ENCODE measurements at places on chromosomes 2 and 18.

DNA sequence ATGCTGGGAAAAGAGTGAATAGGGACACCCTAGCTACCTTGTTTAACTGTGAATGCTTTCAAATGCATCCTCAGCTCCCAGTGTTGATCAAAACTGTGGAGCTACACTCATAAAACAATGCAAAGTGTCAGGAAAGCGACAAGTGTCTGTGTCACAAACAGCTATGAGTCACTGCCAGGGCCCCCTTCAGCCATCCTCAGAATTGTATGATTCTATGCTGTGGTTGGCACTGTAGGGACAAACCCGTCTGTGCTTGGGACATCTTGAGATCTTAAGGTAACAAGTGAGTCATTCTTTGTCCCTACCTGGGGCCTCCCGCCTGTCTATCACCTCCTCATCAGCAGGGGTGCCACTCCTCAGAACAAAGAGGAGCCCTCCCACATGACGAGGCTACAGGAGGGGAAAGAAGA, 42.4 kb downstream of the KLF7 start:
- DNase-seq: no peak

DNA sequence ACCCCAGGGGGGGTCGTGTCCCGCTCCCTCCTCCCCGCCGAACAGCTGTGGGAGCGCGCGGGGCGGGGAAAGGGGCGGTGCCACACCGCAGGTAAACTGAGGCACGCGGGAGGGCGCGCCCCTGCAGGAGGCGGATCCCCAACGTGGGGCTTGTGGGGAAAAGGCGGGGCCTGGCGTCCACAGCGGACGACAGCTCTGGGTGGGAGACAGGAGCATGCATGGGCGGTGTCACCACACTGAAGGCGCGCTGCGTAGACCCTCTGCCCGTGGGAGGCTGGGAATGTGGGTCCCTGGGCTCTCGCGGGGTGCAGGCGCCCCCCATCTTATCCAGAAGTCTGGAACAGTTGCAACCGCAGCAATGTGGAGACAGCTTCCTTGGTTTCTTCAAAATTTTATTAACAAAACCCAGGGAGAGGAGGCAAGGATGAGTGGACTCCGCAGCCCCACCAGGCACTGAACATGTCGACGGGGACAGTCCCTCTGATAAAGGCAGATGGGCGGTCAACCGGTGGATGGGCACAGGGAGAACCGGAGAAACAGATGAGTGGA, 723 bp upstream of the MBD1 start:
- no peak for DNase-seq

- DNase-seq: no peak
Observed at GRCh38 chr2:122323927-122324326, 568.5 kb downstream of the TSN start.

DNA sequence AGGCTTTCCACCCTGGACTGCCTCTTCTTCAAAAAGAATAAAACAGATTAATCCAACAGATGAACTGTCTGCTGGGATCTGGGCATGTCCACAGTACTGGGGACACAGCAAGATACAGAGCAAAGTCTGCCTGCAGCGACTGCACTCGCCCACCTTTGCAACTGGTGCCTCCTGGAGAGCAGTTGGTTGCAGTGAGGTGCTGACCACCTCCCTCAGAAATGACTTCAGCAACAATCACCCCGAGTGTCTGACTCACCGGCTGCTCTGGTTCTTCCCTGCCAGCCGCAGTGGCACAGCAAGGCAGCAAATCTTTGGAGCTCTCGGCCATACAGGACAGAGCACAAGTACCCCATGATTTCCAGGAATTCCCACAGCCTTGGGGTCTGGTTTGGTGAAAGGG, 179.7 kb downstream of the ANAPC1 start:
- no peak for DNase-seq

- no peak for DNase-seq
Observed at GRCh38 chr18:58307441-58307840, 263.4 kb downstream of the NEDD4L start.

DNA sequence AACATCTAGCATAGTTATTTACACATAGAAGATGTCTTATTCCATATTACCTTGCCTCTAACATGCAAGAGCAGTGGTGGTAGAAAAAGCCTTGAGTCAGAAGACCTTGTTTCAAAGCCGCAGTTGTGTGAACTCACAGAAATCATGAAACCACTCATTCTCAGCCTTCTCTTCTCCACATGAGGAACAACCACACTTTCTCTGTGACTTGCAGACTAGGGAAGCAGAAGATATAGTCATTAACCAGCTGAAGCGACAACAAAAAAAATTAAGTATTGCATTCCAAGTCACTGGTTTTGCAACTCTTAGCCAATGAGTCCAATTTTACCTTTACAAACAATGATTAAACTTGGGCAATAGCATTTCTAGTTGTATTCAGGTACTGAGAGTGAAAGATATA, 19.0 kb downstream of the TWSG1 start:
- no peak for DNase-seq

GRCh38 chr2:237456200-237456843, 30.7 kb upstream of the MLPH start:
- no peak for DNase-seq

DNA sequence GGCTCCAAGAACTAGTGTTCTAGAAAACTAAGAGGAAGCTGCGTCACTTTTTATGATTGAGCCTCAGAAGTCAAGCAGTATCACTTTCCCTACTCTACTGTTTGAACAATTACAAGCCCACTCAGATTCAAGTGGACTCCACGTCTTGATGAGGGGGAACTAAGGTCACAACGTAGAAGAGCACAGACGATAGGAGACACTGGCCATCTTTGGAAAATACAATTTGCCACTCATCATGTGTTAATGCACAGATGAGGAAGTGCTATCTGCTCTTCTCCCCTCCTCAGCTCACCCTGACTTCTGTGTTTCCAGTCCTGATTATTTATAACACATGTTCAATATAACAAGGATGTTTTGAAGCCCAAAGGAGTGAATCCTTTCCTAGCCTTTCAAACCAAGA, 76.1 kb upstream of the CYP1B1 start:
- no peak for DNase-seq

DNA sequence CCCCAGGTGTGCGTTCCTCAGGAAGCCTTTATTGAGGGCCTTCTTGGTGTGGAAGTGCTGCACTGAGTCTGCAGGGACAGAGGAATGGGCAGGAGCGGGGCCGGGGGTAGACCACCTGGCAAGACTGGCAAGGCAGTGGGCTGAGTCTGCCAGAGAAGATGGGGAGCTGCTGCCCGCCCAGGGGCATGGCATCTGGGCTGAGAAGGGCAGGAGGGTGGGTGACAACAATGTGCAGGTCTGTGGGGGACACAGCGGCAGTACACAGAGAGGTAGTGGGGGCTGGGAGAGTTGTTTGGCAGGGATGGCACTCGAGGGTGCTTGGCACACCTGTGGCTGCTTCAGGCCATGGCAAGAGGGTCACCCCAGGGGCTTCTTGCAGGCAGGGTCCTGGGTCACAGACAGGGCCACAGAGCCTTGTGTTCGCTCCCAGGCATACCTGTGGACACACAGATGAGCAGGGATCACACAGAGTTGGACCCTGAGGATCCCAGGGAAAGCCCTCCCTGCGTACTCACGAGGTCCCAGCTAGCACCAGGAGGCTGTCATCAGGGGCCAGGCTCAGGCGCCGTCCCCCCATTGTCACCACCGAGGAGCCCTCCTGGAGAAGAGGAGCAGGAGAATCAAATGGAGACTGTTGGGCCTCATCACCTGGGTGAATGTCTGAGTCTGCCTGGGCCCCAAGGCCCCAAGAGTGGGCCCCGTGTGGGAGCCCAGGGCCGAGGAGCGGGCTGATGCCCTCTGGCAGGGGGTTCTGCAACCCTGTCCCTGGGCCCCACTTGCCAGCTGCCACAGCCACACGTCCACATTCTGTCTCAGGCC, 3.4 kb upstream of the OXER1 start:
- DNase-seq: no peak

DNA sequence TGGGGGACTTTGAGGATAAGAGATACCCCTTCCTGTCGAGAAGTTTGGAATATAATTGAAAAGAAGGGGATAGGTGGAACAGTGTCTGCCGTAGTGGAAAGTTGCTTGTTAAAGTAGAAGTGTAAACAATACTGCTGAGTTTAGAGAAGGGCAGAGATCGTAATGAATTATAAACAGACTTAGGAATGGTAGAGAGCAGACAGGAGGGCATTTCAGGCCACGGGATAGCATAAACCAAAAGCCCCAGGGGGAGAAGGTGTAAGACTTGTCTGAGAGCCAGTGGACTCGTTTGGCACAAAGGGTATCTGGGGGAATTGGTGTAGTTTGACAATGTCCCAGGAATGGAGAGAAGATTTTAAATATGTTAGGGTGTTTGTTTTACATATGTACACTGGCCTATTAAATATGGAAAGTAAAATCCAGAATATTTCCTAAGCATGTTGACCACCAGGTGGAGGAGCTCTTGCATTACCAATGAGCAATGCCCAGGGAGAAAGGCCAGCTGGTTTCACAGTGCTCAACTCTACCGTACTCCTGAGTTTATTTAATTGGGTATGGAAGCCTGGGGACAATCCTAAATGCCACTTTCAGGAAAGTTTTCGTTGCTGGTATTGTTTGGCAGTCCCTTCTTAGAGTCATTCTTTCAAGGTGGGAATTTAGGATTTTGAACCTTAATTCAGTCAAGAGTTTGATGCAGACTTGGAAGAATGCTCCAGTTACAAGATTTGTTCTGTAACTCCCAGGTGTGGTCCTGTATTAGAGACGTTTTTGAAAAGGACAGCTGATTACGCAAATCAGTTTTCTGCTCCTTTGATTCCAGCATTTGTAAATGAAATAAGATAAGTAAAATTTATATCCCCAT, 7.5 kb downstream of the COPS8 start:
- DNase-seq: no peak

DNA sequence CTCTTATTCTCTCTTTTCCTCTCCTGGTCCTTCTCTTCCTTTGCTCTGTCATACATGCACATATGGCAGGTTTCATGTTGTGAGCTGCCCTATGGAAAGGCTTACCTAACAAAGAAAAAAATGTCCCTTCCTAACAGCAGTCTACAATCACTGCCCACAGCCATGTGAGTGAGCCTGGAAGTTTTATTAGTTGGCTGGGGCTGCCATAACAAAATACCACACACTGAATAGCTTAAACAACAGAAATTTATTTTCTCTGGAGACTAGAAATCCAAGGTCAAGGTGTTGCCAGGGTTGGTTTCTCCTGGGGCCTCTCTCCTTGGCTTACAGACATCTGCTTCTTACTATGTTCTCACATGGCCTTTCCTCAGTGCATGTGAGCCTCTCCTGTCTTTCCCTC, 142.1 kb downstream of the TRIB2 start:
- DNase-seq: no peak
